Activated CD4-positive, CD25-positive, alpha-beta regulatory T cell treated with anti-CD3 and anti-CD28 coated beads, Interleukin-2, amount 50 U/mL, for 16 hours (primary cell): ENCODE measurements at places on chromosomes 4 and X.

GRCh38 chr4:41575665-41576064 lies 37.7 kb downstream of the LIMCH1 start:
- DNase-seq: no peak

- no peak for DNase-seq
Measured at GRCh38 chr4:6235012-6235411, 34.6 kb upstream of the WFS1 start.

DNA sequence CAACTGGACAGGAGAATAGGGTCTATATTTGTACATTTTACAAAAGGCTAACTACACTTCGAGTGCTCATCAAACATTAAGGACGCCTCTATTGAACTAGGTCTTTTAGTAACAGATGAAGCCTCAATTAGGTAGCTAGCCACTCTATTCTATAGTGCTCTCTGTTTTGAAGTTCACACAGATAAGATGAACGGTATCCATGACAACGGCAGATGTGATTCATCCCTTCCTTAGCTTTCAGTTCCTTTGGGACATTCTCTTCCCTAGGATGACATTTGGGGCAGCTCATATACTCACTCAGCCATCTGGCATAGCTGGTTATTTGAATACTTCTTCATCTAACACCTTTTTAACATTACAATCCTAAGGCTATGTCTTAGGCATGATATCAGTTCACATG lies 62.4 kb upstream of the WDFY3 start:
- no peak for DNase-seq

DNA sequence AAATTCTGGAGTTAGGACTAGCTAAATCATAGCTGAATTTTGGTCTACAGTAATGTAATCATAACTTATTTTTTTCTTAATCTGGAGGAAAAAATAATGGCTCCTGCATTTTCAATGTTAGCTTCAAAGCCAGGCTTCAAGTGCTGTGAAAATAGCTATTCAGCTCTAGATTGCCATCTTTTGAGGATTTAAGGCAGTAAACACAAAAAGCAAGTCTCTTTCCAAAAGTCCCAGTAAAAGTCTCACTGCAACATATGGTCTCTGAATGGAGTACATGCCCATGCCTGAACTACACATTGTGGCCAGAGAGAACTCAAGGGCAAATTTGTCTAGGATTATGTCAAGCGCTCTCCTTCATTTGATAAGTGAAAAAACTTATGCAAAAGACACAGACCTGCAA lies 720.9 kb downstream of the FSTL5 start:
- DNase-seq: no peak

- DNase-seq: no peak
Measured at GRCh38 chr4:80709082-80709869, 321.2 kb upstream of the BMP3 start.

GRCh38 chr4:161428180-161428965 lies 735.4 kb downstream of the FSTL5 start:
- DNase-seq: no peak

GRCh38 chrX:101605146-101605545 lies 12.7 kb downstream of the ARMCX6 start:
- DNase-seq: no peak

- DNase-seq: no peak
Measured at GRCh38 chr4:152224721-152225420, 311.0 kb downstream of the FBXW7 start.

DNA sequence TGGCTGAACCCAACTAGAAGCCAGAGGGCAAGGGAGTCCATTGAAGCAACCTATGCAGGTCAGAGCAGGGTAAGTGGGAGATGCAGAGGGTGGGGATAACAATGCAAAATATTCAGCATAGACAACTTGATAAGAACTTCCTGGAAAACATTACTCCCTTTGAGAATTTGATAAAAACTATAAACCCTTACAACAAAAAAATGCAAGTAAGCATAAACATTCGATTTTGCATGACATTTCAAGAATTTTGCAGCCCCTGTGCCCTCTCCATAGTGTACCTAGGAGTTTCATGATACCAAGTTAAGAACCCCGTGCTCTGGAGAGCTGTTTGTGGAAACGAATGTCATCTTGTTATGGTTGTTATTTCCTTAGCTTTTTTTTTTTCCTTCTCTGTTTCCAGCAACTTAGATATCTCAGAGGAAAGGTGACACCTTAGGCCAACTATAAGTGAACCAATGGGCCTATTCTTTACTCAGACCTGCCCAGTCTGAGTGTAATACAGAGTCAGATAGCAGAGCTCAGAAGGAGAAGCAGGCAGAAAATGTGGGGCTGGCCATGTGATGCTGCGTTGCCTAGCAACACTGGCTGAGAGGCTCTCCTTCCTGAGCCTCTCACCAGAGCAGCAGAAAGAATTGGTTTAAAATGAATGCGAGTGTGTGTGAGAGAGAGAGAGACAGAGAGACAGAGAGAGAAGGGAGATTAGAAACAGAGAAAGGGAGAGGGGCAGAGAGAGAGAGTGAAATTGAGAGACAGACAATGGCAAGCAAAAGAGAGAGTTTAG lies 36.7 kb upstream of the GABRQ start:
- no peak for DNase-seq

DNA sequence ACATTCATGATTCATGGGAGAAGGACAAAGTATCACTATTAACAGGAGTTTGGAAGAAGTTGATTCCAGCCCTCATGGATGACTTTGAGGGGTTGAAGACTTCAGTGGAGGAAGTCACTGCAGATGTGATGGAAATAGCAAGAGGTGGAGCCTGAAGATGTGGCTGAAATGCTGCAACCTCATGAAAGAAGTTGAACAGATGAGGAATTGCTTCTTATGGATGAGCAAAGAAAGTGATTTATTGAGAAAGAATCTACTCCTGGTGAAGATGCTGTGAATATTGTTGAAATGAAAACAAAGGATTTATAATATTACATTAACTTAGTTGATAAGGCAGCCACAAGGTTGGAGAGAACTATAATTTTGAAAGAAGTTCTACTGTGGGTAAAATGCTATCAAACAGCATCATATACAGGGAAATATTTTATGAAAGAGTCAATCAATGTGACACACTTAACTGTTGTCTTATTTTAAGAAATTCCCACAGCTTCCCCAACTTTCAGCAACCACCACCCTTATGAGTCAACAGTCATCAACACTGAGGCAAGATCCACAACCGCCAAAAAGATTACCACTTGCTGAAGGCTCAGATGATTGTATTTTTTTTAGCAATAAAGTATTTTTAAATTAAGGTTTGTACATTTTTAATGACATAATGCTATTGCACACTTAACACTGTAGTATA lies 302.6 kb downstream of the CBLL2 start:
- no peak for DNase-seq

DNA sequence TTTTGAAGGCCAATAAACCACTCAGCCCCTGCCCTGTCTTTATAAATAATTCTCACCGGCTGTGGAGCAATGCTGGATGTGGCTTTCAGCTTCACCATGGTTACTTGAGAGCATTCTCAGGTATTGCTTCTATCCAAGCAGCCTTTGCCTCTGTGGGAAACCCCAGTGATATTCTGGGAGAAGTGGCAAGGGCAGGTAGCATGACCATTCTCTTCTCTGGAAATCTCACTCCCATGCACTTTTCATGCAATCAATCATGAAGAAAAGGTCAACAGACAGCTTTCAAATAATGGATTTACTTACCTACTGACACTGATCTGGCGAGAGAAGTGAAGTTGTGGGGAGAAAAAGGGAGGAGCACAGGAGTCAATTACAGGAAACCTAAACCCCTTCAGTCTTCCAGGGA lies 49.5 kb downstream of the UNC5C start:
- DNase-seq: no peak

- no peak for DNase-seq
Measured at GRCh38 chrX:68440940-68441339, 7.6 kb upstream of the OPHN1 start.

DNA sequence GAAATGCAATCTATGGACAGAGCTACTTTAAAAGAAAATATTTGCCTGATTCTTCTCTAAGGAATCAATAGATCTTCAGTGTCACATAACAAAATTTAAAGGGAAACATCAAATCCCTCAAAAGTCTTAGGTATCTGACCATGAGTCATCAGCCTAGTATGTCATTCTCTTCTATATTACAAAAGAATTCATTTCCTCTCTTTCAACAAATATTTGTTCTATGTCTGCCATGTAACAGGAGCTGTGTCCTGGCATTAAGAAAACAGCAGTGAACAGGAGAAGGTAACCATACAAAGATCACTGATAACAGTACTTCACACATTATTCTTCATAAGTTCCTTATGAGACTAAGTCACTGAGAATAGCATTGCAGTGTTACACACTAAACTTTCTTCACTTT lies 243.6 kb upstream of the DKK2 start:
- DNase-seq: no peak

GRCh38 chr4:99852199-99852749 lies 35.6 kb downstream of the DAPP1 start:
- DNase-seq: no peak

GRCh38 chrX:155871934-155872333 lies 9.2 kb upstream of the VAMP7 start:
- no peak for DNase-seq

DNA sequence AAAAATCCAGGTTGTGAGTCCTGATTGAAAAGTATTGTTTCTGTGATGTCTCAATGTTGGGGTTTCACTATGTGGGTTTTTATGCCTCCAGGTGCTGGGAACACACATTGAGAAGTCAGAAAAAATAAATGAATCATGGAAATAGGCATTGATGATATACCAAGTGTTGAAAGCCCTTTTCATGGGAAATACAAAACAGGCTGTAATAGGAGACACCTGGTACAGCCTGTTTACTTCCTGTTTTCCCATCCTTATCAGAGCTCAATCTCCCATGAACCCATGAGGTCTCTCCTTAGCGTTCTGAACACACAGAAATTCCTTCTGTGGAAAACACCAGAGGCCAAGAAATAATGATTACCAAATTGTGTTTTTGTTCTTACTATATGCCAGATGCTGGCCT lies 106.3 kb upstream of the BOD1L1 start:
- DNase-seq: no peak

DNA sequence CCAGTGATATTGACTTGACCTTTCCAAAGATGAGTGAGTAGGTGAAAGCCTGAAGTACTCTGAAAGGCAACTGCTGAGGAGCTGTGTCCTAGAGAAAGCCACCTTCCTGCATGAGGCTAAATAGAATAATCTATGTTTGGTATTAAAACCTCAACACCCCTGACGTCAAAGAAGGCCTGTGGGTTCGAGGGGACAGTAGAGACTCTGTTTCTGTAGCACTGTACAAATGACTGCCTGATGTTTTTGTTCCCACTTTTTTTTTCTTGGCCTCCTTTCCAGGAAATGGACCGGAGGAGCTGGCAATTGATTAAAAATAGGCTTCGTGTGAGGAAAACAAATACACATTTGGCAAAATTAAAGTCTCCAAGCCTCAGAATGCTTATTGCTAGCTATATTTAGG lies 29.5 kb downstream of the TMEM255A start:
- no peak for DNase-seq

DNA sequence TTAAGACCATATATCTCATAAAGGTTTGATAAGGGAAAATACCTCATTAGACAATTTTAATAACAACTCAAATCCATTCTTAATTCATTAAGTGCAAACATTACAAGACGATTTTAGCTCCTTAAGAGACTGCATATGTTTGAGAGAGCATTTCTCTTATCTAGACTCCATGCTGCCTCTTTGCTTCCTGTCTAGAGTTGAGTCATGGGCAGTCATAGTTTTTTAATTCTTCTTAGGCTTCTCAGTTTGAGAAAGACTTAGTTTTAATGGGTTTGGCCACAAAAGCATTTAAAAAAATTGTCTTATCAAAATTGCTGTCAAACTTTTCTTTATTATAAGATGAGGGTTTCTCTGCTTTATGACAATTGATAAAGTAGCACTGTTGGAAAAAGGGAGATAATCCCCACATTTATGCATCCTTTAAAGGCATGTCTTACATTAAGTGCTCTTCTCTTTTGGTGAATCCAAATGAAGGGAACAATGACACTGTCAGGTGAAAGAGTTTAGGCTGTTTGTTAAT lies 713.4 kb downstream of the PCDH18 start:
- no peak for DNase-seq
